ENCODE measurements at places on chromosomes 1 and 21.
A peak's percentile ranks its signal among the peaks of the same experiment; 100 is the strongest.

GRCh38 chr1:28091043-28091781, 2.8 kb upstream of the EYA3 start:
- peak; percentile 88 for DNase-seq

GRCh38 chr1:161885003-161885402, 118.9 kb downstream of the ATF6 start:
- DNase-seq, result no peak

GRCh38 chr1:156086256-156086662, 4.0 kb upstream of the MEX3A start:
- no peak for DNase-seq

GRCh38 chr1:172277989-172278388, 142.5 kb upstream of the C1orf105 start:
- DNase-seq, result no peak

GRCh38 chr1:109977225-109977624, 7.3 kb upstream of the AHCYL1 start:
- no peak for DNase-seq

- DNase-seq, result no peak
Measured at GRCh38 chr1:10457875-10458274, 8.0 kb downstream of the CORT start.
